Pons (tissue), 1 donor: ENCODE measurements at places on chromosomes 7 and 10.

GRCh38 chr10:112637901-112638300, 190.9 kb downstream of the VTI1A start:
- DNase-seq, result peak; percentile 28

- DNase-seq, result no peak
These were observed 2.7 kb downstream of the REPIN1 start for GRCh38 chr7:150371131-150371995.

DNA sequence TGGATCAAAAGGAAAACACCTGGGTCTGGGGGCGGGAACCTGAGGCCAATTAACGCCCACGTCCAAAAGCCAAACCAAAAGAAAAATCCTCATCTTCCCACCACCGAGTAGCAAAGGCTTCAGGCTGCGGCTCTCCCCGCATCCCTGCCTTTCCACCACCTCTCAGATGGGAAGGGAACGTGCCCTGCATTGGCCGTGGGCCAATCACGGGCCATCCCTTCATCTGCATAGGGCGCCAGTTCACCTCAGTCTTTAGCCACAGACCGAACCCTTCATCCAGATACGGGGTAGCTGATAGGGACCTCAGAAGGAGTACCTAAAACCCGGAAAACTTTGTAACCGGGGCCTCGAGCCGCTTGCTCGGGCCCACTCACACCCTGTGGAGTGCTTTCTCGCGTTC, 626 bp downstream of the PRPF18 start:
- DNase-seq, result no peak

GRCh38 chr7:130999926-131000325, 265.9 kb upstream of the KLF14 start:
- DNase-seq, result no peak

DNA sequence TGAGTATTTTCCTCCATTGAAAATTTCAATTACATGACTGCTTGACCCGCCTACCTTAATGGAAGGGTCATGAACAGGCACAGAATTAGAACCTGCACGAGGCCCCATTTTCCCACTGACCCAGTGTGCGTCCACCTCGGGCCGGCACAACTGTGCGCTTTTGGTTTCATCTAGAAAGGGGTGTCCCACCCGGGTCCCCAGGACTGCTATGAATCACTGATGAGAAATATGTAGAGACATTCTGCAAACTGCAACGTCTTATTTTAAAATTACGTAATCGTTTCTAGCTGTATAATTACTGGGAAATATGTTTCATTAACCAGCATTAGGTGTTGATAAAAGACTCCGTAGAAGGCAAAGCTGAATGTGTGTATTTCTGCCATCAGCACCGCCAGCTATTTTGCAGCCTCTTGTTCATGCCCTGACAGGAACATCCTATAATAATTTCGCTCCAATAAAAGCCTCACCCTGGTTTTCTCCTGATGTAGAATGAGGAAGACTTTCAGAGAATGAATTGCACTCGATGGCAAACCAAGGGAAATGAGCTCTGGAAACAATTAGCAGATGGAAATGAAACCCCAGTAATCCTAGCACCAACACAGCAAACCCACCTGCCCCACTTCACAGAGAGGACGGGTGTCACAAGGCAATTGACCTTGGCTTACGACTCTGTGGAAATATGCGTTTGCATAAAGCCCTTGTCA, 562.1 kb downstream of the DNAJB6 start:
- no peak for DNase-seq

DNA sequence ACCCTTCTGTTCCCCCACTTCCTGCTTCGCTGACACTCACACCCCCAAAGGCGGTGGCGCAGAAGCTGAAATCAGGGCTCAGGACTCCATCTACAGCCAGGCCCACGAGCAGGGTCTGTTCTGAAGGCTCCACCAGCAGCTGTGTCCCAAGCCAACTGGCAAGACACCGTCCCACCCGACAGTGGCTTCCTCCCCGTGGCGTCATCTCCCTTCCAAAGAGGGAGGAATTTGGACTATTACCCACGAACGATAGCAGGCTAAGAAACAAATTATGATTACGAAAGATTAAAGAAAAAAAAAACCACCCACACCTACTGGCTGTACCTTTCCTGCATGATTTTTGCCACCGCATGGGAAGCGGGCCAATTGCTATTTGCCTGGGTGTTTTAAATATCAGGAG, 54.3 kb downstream of the RBM17 start:
- DNase-seq, result no peak

DNA sequence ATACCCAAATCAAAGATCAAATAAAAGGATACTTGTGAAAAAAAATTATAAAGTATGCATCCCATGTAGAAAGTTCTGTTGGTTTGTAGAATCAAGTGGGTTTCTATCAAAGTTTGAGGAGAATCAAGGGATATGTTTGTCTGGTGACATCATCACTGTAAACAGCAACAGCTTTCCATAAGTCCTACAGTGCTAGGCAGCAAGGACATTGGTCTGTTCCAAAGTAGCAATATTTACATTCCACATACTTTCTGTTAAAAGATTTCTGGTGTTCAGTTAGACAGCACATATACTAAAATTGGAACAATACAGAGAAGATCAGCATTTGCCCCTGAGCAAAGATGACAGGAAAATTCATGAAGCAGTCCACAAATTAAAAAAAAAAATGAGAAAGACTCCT, 683.9 kb downstream of the XPNPEP1 start:
- no peak for DNase-seq

DNA sequence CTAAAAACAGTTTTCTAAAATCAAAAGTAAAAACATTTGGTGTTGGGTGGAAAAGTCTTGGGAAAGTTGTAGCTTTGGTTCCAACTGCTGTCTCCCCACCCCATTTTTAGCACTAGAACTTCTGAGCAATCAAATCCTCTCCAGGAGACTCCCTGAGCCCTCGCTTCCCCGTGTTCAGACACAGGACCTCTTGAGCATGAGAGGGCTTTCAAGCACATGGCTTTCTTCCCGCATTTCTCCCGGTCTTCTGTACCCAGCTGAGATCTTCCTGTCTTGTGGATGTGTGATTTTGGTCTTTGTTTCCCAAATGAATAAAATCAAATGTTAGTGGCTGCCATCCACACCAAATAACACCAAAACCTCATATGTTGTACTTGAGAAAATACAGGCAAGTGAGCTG, 5.0 kb downstream of the CXCL12 start:
- DNase-seq, result no peak

GRCh38 chr7:135978624-135979023, 1.5 kb upstream of the MTPN start:
- DNase-seq, result no peak

GRCh38 chr10:97372233-97372875, 28.8 kb downstream of the RRP12 start:
- DNase-seq, result no peak

- DNase-seq, result no peak
These were observed 32.3 kb downstream of the ORC5 start for GRCh38 chr7:104175361-104175984.
